ENCODE measurements at places on chromosomes 6 and 20.

DNA sequence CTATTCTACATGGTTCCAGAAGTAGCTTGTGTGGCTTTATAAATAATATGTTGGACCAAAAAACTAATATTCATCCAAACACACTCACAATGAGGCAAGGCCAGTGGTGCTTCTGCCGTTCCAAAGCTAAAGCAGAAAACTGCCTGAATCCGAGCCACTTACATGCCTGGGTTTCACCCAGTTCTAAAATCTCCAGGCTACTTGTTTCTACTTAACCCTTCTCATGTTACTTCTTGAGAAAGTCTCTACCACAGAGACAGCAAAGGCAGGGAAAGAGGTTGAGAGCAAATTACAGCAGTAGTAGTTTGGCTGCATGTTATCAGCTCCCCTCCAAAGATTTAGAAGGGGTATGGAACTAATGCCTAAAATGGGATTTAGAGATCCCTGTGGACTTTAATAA lies 62.0 kb downstream of the FAXC start:
- no peak for DNase-seq

DNA sequence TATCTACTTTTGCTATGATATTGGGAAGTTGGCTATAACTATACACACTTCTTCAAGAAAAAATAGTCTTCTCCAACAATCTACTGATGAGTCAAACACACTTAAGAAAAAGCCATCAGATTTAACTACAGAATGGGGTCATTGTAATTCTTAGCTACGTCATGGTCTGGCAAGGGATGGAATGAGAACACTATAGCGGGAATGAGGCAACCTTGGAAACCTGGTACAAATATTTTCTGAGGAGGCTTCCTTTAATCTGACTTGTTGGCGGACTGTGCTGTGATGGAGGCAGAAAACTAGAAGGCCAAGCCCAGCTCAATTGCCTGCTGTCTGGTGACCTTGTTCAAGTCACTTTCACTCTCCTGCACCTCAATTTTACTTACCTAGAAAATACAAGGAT lies 586.8 kb upstream of the JAG1 start:
- DNase-seq, result no peak

DNA sequence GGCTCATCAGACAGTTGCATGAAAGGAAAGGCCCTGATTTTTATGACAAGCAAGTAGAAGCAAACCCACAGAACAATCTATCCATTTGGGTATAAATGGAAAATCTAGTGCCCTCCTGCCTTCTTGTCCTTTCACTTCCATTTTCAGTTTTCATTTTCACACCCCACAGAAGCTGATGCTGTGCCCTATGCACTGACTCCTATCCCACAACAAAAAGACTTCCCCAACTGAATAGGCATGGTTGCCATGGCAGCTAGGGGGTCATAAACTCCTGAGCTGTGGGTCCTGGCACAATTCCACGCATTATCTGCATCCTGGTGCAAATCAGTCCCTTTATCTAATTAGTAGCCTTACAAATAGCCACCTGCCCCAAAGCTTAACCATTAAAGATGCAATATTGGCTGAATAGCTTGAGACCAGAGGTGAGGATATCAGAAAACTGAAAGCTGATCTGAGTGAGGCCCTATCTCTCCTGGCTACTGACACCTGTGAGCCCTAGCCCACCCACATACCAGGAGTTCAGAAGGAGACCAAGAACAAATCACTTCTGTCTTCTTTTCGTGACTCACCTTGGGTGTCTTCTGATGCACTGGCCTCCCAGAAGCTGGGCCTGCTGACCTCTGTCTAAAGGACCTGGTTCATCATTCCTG lies 34.9 kb upstream of the HEY2 start:
- no peak for DNase-seq

DNA sequence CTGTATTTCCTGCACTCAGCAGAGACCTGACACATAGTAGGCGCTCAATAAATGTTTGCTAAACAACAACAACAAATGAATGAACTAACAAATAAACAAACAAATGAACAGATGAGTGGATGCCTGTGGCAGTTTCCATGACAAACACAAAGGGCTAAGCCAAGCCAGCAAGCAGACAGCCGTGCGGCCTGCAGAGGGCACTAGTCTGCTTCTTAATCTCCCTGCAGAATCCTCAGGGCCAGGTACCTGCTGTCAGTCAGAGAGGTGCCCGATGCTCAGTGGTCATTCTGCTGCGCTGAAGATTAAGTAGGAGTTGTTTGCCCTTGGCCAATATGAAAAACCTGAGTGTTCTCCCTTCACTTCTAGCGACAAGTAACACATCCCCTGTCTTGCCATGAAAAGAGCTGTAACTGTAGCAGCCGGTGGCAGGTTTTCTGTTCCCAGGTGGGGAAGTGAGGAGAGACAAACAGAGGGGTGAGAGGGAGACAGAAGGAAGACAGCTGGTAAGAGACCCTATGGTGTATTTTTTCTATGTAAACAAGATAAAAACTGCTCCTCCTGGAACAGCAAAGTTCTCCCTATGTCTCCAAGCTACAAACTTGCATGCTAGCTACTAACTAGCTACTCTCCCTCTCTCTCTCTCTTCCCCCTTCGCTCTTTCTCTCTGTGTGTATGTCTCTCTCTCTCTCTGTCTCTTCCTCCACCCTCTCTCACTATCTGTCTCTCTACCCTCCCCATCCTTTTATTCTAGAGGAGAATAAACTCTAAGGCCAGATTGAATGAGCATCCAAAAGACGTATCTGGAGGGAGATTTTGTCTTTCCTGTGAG lies at the start of gene MC3R:
Gene MC3R, plus strand, starts transcription at position 779 of the 829 bp plus-strand sequence. CDS start 112 bp downstream, outside the sequence.
- peak; percentile 39 for DNase-seq

- no peak for DNase-seq
Observed at GRCh38 chr6:110593637-110594036, 117.2 kb upstream of the SLC22A16 start.

DNA sequence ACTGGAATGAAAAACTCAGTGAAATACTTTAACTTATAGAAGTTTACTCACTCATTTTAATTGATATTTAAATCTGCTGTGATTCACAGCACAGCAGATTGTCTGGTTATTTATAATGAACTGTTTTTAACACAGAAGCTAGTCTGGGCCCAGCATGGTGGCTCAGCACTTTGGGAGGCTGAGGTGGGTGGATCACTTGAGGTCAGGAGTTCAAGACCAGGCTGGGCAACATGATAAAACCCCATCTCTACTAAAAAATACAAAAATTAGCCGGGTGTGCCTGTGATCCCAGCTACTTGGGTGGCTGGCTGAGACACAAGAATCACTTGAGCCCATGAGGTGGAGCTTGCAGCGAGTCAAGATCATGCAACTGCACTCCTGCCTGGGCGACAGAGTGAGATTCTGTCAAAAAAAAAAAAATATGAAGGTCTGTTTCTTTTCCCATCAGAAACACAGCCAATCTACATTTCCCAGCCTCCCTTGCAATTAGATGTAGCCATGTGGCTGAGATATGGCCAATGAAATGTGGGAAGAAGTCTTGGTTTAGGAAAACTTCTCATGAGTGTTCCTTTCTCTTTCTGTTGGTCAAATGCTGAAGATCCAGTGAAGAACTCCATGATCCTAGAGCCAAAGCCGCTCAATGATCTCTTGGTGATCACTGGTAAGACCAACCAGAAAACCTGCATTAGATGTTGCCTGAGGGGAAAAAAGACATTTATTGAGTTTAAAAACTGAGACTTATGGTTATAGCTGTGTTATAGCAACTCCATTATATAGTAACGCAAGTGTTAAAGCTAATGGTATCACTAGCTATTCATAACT lies 31.3 kb upstream of the BTN3A2 start:
- DNase-seq, result no peak

Data from stimulated activated CD4-positive, alpha-beta T cell treated with anti-CD3 and anti-CD28 coated beads, TNF-alpha, amount 100 ng/mL, for 24 hours (primary cell).